ENCODE measurements at places on chromosomes 7 and 10.

GRCh38 chr10:51691135-51691534 is 8.3 kb downstream of the CSTF2T start:
- no peak for DNase-seq

- DNase-seq, result no peak
Observed at GRCh38 chr7:5580714-5581395, 157.2 kb upstream of the TNRC18 start.

DNA sequence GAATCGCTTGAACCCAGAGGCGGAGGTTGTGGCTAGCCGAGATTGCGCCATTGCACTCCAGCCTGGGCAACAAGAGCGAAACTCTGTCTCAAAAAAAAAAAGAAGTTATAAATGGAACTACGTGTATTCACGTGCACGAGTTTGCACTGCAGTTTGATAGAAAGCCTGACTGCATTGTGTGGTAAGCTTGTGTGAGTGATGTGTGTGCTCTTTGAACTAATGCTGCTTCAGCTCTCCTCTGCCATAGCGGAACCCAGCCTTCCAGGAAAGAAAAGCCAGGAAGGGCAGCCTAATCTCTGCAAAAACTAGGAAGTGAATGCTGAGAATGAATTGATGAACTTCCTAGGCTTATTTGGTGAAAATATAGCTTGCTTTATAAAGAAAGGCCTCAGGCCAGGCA is 15.6 kb upstream of the MKRN1 start:
- no peak for DNase-seq

- DNase-seq, result no peak
Observed at GRCh38 chr10:22386503-22386902, 41.2 kb downstream of the SPAG6 start.

DNA sequence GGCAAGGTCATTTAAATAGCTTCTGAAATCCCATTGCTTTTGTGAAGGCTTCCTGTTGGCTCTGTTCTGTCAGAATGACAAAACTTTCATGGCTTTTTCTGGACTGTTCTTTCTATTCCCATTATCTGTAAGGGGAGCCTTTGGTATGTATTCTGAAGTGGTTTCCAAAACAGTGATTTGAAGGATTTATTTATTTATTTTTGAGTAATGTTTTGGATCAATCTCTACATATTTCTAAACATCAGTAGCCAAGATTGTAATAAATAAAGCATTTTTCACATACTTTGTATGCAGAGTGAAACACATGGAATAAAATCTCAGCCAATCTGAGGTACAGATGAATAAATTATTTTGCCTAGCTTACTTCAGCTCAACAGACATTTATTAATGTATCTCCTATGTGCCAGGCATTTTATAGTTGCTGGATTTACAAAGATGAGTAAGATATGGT is 121.1 kb downstream of the BBS9 start:
- no peak for DNase-seq

- no peak for DNase-seq
Observed at GRCh38 chr10:2882628-2883027, 184.7 kb upstream of the PFKP start.

GRCh38 chr7:46569133-46569465 is 648.0 kb upstream of the IGFBP3 start:
- no peak for DNase-seq

Data from stimulated activated naive CD4-positive, alpha-beta T cell (primary cell).